ENCODE measurements at places on chromosomes 1 and 21. TPM values are rescaled to one million over a fixed set of nuclear protein-coding genes. Genes with fewer than 3 reads are reported as not detected.
A peak's percentile ranks its signal among the peaks of the same experiment; 100 is the strongest.

GRCh38 chr1:147079400-147080005 lies 92.8 kb downstream of the PRKAB2 start:
- DNase-seq, result no peak

DNA sequence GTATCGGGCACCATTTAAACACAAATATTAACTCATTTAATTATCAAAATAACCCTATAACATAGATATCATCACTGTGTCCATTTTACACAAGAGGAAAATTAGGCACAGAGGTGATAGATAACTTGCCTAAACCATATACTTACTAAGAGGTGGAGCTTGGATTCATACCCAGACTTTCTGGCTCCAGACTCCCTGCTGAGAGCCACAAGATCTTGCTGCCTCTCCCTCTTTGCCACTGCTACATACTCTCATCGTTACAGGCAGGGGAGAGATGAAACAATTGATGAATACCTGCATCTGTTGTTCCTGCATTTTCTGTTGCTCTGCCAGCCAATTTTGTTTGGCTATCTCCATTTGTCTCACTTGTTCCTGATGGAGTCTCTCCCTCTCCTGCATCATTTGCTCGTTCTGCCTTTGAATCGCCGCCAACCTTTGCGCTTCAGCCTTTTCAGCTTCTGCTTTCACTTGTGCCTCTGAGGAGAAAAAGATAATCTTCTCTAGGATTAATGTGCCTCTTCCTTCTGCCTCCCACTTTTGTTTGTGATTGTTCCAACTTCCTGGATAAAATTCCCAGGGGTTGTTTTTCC lies 10.6 kb downstream of the GBP5 start:
- DNase-seq, result peak; percentile 33

DNA sequence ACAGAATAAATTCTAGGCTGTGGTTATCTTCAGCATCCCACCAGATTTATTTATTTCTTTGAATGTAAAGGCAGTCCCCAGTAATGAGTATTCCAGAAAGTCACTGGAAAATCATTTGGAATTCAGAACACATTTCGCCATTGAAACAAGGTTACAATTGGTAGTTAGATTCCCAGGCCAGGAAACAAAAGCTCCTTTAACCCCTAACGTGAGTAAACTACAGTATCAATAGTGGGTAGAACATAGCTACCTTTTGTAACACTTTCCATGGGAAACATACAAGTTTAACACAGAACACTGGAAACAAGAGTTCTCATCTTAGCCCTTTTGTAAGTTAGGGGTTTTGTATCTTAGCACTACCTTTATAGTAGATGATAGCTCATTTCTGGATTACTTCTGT lies 53.4 kb upstream of the BMP8A start:
- no peak for DNase-seq

- DNase-seq, result no peak
Observed at GRCh38 chr1:2972011-2972878, 49.0 kb upstream of the ACTRT2 start.

- DNase-seq, result no peak
Observed at GRCh38 chr21:34736116-34736874, 67.5 kb downstream of the CLIC6 start.

GRCh38 chr1:174165471-174166137 lies 6.3 kb downstream of the RABGAP1L start:
- DNase-seq, result no peak

DNA sequence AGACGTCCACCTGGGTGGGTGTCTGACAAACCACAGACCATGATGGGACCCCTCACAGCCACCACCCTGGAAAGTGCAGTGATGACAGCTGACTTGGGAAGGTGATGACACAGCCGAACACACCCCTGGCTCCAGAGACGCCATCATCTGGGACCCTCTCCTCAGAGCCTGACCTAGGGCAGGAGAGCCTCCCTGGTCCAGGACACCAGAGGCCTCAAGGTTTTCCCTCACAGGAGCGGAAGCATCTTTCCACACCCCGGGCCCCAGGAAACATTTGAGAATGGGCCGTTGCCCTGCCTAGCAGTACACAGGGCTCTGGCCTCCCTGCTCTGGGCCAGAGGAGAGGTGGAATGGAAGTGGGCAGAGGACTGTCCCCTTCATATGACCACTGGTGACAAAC lies 79.7 kb downstream of the SYT2 start:
- DNase-seq, result no peak

DNA sequence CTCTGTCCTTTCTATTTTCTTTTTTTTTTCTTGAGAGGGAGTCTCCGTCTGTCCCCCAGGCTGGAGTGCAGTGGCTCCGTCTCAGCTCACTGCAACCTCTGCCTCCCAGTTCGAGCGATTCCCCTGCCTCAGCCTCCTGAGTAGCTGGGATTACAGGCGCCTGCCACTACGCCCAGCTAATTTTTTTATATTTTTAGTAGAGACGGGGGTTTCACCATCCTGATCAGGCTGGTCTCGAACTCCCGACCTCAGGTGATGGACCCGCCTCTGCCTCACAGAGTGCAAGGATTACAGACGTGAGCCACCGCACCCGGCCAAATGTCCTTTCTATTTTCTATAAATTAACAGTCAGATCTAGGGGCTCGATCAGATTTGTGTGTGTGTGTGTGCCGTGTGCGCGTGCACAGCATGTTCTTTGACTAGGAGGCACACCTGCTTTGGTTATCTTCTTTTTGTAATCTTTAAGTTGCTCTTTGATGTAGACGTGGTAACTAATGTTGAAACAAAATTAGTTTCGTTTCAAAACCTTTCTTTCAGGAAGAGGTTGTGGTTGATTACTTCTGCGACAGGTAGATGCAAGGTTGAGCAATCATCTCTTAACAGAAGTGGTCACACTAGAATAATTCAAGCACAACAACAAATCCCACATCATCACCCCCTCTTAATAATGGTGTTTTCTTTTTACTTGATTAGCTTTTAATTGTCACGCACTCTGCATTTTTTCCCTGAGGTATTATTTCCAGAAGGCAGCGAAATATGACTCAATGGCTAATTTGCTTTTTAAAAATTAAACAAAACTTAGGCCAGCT lies 779 bp upstream of the DEGS1 start:
- no peak for DNase-seq

DNA sequence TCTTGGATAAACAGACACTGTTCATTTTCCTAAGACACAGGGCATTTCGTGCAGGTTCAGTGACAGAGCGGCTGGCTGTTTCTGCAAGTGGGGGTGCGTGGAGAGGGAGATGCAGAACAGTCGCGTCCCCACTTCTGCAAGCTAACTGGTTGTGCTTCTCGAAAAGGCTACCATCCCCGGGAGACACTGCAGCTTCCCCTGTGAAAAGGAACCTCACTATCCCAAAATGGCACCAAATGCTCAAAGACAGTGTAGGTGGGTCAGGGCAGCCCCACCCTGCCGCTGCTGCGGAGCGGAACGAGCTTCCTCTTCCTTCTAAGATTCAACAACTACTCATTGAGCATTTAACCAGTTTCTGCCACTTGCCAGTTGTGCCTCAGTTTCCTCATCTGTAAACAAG lies 19.2 kb upstream of the BACE2 start:
- no peak for DNase-seq

GRCh38 chr1:219374636-219375035 lies 201.0 kb downstream of the LYPLAL1 start:
- no peak for DNase-seq

GRCh38 chr1:1618396-1619068 lies 3.2 kb downstream of the MIB2 start:
- DNase-seq, result no peak

DNA sequence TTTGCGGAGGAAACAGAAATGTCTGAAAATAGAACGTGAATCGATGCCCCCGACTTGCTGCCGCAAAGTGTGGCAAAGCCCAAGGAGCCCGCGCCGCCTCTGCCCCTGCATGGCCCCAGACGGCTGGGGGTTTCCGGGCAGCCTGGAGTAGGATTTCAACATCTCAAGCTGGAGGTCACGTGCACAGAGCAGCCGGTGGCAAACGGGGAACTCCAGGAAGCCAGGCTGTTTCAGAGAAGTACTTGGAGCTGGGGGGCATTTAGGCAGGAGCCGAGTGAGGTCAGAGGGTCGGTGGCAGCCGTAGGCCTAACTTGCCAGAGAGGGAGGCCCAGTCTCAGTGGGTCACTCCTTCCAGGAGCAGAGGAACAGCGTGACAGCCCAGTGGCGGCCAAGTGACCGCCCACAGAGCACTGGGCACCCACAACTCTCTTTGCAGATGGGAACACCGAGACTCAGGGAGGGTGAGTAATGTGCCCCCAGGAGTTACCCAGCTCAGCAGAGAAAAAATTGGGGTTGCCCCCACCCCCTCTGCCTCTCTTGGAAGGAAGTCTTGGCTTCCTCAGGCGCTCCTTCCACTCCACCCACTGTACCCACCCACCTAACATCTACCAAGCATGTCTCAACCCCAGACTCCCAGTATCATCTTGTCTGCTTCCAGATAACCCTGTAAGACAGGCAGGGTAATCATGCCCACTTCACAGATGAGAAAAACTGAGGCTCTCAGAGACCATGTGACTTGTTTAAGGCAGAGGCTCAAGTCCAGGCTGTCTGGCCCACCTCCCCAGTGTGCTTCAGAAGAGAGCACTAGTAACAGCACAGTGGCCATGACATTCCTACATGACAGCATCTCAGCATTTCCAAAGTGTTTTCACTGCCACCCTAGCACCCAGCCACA lies 179.4 kb downstream of the HIVEP3 start:
- peak; percentile 75 for DNase-seq

DNA sequence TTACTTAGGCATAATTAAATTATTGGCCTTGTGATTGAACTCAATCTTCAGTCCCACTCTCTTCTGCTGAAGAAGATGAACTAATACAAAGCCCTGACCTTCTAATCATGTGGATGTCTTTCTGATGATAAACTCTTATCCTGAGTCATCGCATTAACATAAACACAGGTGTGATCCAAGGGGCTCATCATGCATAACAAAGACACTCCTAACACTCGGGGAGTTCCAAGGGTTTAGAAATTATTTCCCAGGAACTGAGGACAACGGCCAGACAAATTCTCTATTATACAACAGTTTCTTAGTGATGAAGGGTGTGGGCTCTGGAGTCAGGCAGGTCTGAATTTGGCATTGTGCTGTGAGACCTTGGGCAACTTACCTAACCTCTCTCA lies 18.0 kb downstream of the DUSP10 start:
- DNase-seq, result no peak

- DNase-seq, result no peak
Observed at GRCh38 chr1:42748021-42748420, 8.0 kb upstream of the CLDN19 start.

DNA sequence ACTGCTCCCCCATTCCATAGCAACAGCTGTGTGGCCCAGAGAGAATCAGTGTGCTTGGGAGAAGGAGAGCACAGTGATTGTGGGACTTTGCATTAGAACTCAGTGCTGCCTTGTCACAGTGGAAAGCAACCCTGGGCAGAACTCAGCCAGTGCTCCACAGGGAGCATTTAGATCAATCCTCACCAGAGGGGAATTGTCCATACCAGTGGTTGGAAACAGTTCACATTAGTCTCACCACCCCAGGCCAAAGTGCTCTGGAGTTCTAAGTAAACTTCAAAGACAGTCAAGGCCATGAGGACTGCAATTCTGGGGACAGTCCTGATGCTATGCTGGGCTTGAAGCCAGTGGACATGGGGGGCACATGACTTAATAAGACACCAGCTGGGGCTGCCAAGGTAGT lies 12.9 kb upstream of the SMAP2 start:
- DNase-seq, result no peak

DNA sequence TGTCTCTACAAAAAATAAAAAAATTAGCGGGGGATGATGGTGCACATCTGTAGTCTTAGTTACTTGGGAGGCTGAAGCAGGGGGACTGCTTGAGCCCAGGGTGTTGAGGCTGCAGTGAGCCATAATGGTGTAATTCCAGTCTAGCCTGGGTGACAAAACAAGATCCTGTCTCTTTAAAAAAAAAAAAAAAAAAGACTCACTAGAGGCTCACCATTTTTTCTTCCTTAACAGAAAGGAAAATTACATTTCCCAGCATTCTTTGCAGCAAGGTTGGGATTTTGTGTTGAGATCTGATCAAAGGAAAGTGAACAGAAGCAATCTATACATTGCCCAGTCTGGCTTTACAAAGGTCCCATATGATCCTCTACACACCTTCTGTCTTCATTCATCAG lies 21.5 kb downstream of the GFI1 start:
- DNase-seq, result no peak

- peak; percentile 54 for DNase-seq
Observed at GRCh38 chr1:206062464-206062863, 9.5 kb downstream of the RHEX start.

- DNase-seq, result peak; percentile 29
Observed at GRCh38 chr1:8970870-8971337, 25.2 kb downstream of the CA6 start.

- DNase-seq, result no peak
Observed at GRCh38 chr1:114690148-114690547, 5.2 kb downstream of the AMPD1 start.

- DNase-seq, result peak; percentile 67
Observed at GRCh38 chr1:184291701-184292100, 95.1 kb upstream of the C1orf21 start.

Gene LAPTM5
- 1.5 TPM for total RNA-seq

Gene THEM5
- not detected for total RNA-seq

Gene PGBD5
- total RNA-seq, result 3.6 TPM

Gene BACE2
- 37.6 TPM for total RNA-seq

Gene LMOD1
- total RNA-seq, result not detected

Gene CLCA4
- not detected for total RNA-seq

Gene TMPRSS2
- total RNA-seq, result not detected

Gene KHDC4
- 36.2 TPM for total RNA-seq

Gene PCBP3
- total RNA-seq, result not detected

Gene UBL4B
- not detected for total RNA-seq

Gene ABCG1
- not detected for total RNA-seq

Gene C1orf87
- total RNA-seq, result not detected

Gene LCE3E
- total RNA-seq, result not detected

Gene MYOG
- total RNA-seq, result not detected

Gene SLAMF9
- total RNA-seq, result 15.9 TPM

Gene TPTE
- total RNA-seq, result 1.7 TPM

Gene VN1R5
- total RNA-seq, result not detected

Gene NENF
- total RNA-seq, result 42.8 TPM

Gene CELA2A
- not detected for total RNA-seq
